ENCODE measurements at places on chromosomes 3 and 15. TPM values are rescaled to one million over a fixed set of nuclear protein-coding genes. Genes with fewer than 3 reads are reported as not detected.
A peak's percentile ranks its signal among the peaks of the same experiment; 100 is the strongest.

Gene RPL15
- 798 TPM for total RNA-seq

DNA sequence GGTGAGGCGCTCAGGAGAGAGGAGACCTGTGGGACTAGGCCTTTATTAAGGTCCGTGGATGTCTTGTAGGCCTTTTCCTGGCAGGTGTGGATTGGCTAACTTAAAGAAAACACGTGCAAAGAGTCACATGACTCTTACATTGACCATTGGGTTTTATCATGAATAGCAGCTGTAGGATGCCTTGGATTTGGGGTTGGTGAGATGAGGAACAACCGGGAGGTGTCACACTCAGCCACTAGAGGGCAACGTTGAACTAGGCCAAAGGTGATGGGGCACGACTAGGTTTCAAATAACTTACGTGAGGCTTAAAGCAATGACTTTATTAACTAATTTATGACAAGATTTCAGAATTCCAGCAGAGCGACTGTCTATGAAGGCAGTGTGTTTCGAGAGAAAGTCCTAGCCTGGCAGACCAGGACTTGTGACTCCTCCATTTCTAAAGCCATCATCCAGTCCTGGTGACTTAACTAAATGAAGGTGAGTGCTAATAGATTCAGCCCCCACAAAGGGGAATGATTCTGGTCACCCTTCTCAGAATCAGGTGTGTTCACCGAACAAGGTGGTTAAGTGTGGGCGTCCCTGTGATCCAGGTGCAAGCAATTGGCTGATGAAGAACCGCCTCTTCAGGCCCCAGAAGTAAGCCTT, 345.6 kb downstream of the MCTP2 start:
- no peak for DNase-seq

DNA sequence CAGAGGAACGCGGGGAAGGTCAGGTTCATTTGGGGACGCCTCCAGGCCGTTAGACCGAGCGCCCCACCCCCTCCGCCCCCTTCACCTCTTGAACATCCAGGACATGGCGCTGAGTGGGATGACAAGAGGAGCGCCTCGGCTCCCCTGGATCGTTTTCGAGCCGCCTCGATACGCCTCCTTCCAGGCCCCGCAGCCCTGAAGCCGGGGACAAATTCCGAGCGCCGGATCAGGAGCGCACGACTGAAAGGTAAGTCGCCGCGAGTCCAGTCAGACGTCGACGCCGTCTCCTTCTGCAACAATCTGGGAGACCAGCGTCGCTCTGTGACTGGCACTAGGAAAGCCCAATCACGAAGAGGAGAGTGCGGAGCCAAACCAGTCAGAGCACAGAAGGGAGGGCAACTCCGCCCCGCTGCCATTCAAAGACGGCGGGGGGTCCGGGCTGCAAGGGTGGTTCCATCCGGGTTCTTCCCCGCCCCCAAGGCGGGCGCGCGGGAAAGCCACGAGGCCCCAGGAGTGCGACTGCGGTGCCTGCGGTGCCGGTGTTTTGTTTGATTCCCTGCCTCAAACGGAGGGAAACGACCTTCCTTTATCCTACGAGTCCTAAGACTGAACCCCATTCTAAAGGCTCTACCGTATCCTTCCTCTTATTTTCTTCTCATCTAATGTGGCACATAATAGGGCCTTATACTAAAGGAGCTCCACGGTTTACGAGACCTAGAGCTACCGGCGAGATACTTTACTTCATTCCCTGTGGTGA, at the start of gene HLTF:
Gene HLTF, minus strand, starts transcription at position 302 of the 757 bp plus-strand sequence. Its CDS starts 197 bp downstream, at position 105.
- peak; percentile 95 for DNase-seq

GRCh38 chr15:43911235-43911781, 84.5 kb downstream of the WDR76 start:
- DNase-seq = peak; percentile 87

GRCh38 chr15:28921336-28921735, 35.6 kb downstream of the APBA2 start:
- peak; percentile 19 for DNase-seq

Gene SHF
- total RNA-seq = 4.2 TPM

DNA sequence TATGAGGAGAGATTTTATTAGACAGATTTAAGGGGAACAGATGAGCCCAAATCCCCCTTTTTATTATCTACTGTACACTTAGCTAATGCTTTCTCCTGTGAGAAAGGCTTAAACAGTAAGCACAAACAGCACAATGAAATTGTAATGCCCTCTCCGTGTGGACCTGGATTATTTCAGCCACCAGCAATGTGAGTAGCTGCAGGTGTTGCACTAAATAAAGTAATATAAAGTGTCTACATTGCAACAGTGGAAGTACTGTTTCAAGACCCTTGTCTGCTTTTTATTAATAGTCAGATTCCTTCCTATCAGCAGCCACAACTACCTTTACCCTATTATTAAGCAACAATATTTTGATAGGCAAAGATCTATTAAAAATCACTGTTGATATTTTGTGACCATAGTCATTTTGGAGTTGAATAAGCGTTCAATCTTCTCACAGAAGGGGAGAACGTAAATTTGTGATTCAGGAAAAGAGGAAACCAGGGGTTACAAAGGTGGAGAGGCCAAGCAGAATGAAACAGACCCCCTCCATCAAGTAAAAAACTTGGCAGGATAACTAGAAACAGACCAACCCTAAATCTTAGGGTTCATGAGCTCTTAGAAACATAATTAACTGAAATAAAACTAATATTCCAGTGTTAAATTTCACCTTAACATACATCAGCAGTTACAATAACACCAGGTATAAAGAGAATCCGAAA, 422.6 kb downstream of the MECOM start:
- no peak for DNase-seq

Measured in cardiac septum (tissue), 1 donor.